Umbilical cord (tissue), 2 donors: ENCODE measurements at places on chromosomes 6 and 20. TPM values are rescaled to one million over a fixed set of nuclear protein-coding genes. Genes with fewer than 3 reads are reported as not detected.
A peak's percentile ranks its signal among the peaks of the same experiment; 100 is the strongest.

DNA sequence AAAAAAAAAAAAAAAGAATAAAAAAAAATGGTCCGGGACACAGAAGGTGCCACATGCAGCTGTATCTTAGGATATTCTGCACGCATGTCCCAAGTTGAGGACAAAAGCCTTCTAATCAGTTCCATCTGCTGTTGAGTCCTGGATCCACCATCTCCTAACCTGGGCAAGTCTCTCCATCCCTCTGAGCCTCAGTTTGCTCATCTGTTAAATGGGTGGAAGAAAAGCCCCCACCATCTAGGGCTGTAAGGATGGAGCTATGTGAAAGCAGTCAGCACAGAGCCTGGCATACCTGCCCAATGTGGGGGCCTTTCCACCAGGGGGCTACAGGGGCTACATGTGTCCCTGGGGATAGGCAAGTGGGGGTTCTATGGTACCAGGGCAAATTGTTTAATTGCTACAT lies 208.4 kb downstream of the ZMYND8 start:
- no peak for DNase-seq

DNA sequence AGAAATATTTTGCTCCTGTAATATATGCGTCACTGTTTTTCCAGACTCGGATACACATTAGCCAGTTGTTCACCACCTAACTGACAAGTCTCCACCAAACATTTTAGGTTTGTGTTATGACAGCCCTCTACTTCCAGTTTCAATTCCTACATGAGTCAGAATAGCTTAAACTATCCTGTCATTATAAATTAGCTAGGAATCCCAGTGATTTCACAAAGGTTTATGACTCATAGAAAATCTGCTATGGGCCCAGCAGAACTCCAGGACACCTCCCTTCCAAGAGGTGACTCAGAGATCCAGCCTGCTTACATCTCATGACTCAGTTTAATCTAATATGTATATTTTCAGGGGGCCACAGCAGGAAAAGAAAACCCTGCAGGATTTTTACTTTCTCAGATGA lies 17.4 kb upstream of the PLCB4 start:
- peak; percentile 88 for DNase-seq

DNA sequence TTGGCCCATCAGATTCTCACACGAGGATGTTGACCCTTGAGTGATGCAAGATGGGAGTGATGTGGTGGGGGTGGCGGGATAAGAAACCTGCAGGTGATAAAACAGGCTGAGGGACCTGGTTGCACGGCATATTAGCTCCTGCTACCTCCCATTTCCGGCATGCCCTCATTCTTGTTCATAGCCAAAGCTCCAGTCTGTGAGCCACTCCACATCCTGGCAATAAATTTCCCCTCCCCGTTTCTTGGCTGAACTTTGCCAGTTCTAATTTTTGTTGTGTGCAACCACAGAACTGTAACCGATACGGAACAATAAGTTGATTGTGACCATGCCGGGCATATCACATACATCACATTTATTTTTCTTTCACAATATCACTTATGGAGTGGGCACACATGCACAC lies 41.6 kb upstream of the NFATC2 start:
- no peak for DNase-seq

DNA sequence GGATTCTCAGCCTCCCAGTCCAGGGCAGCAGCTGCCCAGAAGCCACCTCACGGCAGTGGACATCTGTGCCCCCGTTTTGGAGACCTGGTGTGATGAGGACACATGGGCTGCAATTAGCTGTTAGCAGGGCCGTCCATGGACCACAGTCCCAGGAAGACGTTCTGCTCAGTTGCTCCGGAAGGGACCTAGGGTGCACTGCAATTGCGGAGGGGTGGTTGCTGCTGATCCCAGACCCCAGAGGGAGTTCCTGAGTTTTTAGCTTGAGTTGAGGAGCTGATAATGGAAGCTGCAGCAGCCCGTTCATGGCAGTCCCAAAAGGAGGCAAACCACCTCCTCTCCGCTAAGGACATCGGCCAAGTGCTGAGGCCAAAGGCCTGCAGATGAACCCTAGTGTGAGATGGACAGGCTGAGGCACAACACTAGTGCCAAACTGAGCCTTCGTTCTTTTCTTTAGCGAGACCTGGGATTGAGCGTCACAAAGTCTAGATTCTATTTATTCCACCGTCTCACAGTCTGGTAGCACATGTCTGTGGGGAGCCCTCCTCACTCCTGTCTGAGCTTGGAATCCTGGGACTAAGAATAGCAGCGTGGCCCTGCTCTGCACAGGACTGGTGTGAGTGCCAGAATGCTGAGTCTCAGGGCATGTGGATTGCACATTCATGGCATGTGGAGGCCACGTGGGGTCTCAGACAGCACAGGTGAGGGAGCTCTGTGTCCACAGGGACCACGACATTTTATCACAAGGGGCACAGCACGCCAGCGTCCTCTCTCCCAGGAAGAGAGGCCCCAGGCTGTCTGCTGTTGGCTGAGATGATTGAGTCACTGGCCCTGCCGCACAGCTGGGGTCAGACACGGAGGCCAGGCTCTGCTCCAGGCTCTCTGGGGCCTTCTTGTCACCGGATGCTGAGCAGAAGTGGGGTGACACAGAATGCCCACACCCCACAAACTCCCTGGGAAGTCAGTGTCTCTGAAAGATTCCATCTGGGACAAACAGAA lies 113.4 kb downstream of the PSMB1 start:
- DNase-seq: no peak

GRCh38 chr6:90294614-90294988 lies 2.0 kb downstream of the BACH2 start:
- DNase-seq: peak; percentile 52

- DNase-seq: no peak
Observed at GRCh38 chr20:20695250-20695816, 17.1 kb downstream of the RALGAPA2 start.

GRCh38 chr20:22717466-22717865 lies 133.1 kb upstream of the FOXA2 start:
- DNase-seq: peak; percentile 93

DNA sequence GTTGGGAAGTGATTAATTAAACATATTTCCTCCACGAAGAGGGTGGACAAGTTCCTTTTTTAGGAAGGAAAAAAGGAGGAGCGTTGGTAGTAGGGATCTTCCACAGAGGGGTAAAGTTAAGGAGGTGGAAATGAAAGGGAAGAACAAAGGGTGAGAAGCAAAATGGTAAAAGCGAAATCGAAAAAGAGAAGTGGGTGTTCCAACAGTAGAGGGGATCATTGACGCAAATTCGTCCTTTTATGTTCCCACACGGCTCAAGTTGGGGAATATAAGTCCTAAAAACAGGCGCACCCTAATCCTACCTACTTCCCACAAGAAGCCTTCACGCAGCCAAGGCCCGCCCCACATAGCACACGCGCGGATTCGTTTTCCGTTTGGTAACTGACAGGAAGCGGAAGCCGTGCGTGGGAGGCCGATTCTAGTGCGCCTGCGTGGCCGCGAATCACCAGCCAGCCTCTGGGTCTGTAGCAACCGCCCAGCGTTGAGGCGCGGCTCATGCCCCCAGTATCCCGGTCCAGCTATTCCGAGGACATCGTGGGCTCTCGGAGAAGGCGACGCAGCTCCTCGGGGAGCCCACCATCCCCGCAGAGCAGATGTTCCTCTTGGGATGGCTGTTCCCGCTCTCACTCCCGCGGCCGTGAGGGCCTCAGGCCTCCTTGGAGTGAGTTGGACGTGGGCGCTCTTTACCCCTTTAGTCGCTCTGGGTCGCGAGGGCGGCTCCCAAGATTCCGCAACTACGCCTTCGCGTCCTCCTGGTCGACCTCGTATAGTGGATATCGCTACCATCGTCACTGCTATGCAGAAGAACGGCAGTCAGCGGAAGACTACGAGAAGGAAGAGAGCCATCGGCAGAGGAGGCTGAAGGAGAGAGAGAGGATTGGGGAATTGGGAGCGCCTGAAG lies at the start of gene NKAPL:
NKAPL (plus strand) TSS at position 421 of the 901 bp plus-strand sequence; CDS start at position 496, 75 bp downstream.
- peak; percentile 79 for DNase-seq

- DNase-seq: no peak
Observed at GRCh38 chr20:62405108-62405980, 1.7 kb downstream of the CABLES2 start.

The SLC22A16 gene
- 1.4 TPM for total RNA-seq
